Suppressor macrophage treated with lipopolysaccharide for 4 hours (primary cell): ENCODE measurements at places on chromosomes 13 and 19.

- DNase-seq: no peak
These were observed 3.5 kb upstream of the SPACA4 start for GRCh38 chr19:48603001-48603400.

DNA sequence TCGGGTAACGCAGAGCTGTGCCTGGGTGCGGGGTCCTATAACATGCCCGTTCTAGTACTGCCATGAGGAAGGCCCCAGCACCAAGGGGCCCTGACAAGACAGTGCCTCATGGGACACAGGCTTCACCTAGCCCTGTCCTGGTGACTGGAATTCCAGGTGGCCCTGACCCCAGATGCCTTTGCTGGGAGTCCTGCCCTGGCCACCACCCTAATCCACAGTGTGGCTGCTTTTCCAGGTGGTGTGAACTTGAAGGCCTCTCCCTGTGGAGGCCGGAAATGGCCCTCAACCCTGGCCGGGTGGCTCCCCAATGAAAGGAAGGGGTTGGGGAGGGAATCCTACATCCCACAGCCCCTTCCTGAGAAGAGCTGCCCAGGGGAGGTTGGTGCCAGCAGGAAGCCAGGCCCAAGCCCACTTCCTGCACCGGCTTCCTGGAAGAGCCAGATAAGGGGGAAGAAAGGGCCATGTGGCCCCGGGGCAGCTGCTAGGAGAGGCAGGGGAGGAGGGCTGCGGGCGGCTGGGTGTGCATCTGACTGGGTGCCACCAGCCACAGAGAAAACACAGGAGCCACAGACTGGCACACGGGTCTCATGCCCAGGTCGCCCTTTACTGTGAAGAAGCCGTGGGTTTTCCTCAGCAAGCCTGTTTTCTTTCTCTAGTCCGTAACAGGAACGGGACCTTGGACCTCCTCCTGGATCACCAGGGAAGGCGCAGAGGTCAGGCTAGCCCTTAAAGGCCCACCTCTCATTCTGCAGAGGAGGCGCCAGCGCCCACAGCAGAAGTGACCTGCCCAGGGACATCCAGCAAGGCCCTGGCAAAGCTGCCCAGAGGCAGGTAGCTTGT lies 4.7 kb downstream of the LSM4 start:
- DNase-seq: no peak

DNA sequence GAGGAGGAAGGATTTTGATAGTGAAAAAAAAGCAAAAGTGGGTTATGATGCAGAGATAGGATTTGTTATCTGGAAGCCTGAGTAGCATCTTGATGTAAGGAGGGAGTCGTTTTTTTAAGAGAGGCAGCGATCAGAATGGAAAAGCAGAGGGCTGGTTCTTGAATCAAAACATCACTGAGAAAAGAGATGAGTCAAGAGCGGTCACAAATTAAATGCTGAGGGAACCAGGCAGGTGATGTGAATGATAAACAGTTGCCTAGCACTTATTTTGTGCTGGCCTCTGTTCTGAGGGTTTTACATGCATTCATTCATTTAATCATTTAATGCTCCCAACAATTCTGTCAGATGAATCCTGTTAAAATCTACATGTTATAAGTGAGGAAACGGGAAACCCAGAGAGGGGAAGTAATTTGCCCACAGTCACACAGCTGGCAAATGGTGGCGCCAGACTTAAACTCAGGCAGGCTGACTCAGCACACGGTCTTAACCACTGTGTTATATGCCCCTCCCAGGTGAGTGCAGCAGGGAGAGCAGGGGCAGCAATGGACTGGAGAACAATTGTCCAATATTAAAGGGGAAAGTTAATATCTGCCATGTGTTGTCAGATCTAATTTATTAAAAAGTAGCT lies 21.4 kb downstream of the SIGLECL1 start:
- peak; percentile 52 for DNase-seq

GRCh38 chr19:49549045-49549444 lies 21.2 kb downstream of the RCN3 start:
- DNase-seq: no peak

DNA sequence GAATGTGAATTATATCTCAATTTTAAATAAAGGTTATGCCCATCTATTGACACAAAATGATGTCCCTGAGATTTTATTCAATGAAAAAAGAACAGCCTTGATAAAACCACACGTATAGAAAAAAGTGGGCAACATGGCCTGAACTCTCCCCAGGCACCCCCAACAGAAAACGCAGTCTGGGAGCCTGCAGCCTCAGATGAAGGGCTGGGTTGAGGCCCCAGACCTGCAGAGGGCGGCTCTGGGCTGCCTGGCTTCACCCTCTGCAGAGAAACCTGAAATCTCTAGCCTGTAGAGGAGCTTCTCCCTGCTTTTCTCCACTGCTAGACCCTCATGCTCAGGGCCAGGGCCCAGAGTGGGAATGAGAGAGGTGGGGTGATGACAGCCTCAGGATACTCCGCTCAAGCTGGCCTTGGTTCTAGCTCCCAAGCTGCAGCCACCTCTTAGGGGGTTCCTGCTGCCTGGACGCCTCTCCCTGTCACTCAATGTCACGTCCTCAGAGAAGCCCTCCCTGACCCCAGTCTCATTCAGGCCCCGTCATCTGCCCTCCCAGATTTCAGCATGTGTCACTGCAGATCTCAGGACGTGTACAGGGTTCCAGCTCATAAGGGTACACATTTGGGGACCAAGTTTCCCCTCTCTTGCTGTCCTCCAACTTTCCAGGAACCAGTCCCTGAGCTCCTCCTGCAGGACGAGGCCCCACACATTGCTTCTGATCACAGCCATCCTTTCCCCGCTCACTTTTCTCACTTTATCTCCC lies 1.8 kb downstream of the MBD3 start:
- no peak for DNase-seq

GRCh38 chr19:7706188-7706954 lies 4.4 kb upstream of the FCER2 start:
- peak; percentile 72 for DNase-seq

DNA sequence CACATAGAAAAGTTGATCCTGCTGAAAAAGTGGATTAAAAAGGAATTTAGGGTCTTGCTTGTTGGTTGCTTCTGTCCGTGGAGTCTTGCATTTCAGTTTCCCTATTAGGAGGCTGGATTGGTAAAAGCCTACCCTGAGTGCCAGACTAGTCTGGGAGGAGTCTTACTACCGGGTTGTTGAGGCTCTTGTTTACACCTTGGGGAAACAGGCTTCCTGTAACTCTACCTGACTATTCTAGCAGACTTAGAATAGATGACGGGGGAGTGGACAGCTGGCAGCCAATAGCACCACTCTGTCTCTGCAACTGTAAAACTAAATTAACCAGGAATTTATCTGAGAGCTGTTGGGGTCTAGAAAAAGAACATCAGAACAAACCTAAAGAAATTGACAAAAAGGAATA lies 11.3 kb upstream of the MPHOSPH8 start:
- no peak for DNase-seq

GRCh38 chr13:48210178-48210577 lies 22.8 kb upstream of the ITM2B start:
- peak; percentile 84 for DNase-seq

DNA sequence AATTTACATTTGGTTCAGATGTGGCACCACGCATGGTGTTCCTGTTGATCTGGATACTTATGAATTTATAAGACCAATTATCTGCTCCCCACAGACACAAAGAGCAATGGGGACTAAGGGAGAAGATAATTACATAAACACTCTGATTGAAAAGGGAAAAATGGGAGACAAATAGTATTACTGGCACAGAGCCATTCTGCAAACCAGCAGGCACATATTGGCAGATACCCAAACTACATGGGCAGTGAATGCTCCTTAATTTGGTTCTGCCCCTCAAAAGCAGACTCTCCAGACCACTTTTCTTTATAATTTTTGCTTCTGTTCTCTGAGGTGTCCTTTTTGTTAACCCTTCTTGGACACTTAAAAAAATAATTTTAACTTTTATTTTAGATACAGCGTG lies 1674.2 kb downstream of the PCDH9 start:
- DNase-seq: no peak

DNA sequence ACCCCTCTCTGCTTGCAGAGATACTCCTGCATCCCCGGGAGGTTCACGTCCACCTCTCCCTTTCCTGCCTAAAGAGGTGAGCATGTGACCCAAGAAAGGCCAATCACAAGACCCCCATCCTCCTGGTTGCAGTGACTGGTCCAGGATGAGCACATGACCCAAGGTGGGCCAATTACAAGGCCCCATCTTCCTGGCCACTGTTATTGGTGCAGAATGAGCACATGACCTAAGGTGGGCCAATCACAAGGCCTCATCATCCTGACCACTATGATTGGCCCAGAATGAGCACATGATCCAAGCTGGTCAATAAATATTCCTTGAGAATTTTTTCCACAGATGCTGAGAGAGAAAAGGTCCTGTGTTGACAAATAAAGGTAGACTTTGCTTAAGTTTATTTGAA lies 350.7 kb downstream of the EFNB2 start:
- DNase-seq: no peak

DNA sequence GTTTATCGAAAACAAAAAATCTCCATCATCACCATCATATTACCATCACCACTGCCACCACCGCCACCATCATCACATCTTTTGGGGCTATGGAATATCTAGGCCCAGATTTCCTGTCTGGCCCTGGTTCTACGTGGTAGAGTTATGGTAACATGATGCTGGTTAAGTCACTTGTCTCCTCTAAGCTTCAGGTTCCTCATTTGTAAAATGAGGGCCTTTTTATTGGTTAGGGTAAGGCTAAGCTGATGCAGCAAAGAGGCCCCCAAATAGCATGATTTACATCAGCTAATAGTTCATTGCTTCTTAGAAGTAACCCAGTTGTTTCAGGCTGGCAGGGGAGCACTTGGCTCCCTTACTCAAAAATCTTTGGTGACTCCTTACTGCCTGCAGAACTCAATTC lies 37.9 kb downstream of the PCDH8 start:
- no peak for DNase-seq

DNA sequence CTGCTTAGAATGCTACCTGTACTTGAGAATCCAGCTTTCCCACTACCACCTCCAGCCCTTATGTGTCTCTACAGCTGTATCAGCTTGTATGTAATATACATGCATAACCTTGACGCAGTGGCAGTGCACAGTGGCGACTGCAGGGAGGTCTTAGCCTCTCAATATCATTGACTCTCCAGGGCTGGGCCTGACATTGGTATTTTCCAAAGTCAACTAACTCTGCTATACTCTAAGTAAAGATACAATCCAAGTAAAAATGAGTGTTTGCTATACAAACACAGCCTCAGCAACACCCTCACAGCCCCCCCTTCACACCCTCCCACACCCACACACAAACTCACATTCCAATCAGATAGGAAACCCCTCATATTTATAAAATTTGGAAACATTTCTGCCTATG lies 6.7 kb upstream of the UBL3 start:
- no peak for DNase-seq

DNA sequence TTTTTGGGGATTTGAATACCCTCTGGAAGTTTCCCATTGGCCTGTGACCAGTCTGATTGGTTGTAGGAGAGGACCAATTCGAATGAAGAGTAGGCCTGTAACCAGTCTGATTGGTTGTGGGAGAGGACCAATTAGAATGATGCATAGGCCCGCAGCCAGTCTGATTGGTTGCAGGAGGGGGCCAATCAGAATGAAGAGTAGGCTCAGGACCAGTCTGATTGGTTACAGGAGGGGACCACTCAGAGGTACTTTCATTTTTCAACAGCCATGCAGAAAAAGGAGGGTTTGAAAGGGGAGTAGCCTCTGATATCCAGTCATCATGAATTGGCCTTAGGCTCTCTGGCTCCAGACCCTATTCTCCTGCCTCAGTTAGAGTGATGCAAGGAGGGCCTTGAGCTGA lies 30.4 kb upstream of the SLC1A5 start:
- DNase-seq: no peak

DNA sequence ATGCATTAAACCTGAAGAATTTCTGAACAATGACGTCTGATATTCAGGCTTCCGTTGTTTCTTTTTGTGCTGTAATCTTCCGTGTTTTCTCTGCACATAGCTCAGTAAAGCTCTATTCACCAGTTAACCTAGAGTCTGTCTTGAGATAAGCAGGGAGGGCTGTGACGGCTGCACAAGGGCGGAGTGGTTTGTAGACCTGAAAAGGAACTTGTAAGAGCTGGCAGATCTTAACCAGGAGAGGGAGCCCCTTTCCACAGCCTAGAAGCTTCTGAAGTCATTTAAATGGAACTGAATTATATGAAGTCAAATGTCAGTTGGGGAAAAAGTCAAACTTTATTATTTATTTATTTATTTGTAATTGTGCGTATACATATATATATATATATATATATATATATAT lies 27.5 kb downstream of the DPRX start:
- DNase-seq: peak; percentile 2

GRCh38 chr13:48574041-48574796 lies 41.3 kb upstream of the RCBTB2 start:
- peak; percentile 54 for DNase-seq

DNA sequence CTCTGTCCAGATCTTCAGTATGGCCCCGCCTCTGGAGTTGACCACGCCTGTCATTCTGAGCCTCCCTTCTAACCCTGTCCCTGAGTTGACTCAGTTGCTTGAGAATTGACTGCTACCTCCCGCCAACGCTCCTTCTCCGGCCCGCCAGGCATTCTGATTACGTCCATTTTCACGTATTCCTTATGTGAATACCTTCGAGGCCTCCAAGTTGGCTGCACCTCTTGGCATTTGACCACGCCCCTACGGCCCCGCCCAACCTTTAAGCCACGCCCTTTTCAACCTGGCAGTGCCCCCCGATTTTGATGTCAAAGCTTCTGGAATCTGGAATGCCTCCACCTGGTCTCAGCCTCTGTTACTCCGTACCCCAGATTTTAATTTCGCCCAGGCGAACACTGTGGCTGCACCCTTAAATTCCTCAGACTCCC lies 1.7 kb upstream of the EML2 start:
- no peak for DNase-seq

DNA sequence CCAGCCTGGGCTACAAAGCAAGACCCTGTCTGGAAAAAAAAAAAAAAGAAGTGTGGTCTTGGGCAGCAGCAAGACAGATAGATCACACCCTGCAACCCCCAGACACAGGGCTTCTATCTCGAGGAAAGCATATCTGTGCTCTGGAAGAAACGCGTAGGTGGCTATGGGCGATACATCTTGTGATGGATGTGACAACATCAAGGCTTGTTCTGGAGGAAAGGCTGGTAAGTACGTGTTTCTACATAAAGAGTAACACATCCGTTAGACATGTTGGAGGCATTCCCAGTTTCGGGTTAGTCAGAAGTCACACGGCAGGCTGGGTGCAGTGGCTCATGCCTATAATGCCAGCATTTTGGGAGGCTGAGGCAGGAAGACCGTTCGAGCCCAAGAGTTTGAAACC lies 6.6 kb upstream of the DHDH start:
- peak; percentile 96 for DNase-seq
